T-helper 2 cell (primary cell): ENCODE measurements at places on chromosomes 7 and 10.
A peak's percentile ranks its signal among the peaks of the same experiment; 100 is the strongest.

DNA sequence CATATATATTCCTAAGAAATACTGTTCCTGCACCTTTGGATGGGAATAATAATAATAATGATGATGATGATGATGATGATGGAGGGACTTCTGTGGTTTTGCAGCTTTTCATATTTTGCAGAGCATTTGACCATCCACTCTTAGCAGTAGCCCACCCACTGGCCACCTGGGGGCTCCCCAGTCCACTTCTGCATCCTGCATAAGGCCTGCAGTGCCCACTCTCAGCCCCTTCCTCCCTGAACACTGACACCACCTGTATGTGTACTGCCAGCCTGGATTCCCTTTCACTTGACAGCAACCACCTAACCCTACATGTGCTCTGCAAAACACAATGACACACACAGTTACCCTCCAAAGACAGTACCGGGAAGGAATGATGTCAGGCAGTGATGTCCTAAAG lies 131.4 kb downstream of the ADAM12 start:
- DNase-seq = no peak

DNA sequence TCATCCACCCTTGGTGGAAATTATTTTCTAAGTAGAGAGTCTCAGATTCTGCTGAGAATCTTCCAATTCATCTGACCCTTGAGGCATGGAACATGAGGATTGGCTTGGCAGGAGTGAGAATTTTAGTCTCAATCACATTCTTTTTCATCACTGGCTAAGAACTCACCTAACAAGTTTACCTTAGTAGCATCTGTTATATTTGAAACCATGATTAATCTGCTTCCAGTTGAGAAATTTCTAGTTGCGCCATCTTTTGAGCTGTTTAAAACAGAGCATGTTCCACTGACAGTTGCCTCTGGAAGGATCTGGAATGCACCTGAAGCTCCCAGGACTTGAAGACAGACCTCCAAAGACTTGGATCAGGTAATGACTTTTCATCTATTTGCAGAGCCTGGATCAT lies at the start of gene LIPK:
TSS of gene LIPK (plus strand) at position 292 of the 400 bp plus-strand sequence. CDS start 18,295 bp downstream, outside the sequence.
- no peak for DNase-seq

- peak; percentile 81 for DNase-seq
Measured at GRCh38 chr7:55569797-55570196, 2.5 kb downstream of the VOPP1 start.

DNA sequence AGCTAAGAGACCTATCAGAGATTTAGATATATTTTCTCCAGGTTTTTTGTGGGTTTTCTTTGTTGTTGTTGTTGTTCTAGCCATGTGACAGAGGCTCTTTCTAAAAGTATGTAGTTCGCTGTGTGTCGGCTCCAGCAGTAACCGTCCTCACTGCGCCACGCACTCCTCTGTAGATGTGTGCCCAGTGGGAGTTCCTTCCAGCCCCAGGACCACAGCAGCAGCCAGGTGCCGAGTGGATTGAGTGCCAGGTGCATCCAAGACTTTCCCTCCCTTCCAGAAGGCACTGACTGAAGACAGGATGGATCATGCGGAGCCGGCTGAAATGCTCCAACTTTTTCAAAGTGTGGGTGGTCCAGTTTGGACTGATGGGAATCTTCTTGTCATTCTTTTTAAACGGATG lies 31.8 kb downstream of the WDR86 start:
- no peak for DNase-seq

- no peak for DNase-seq
Measured at GRCh38 chr10:117669122-117669521, 126.6 kb downstream of the EMX2 start.

GRCh38 chr7:134618756-134619530 lies 27.7 kb upstream of the BPGM start:
- DNase-seq = no peak

GRCh38 chr7:29287366-29287765 lies 92.8 kb downstream of the CHN2 start:
- DNase-seq = no peak

- no peak for DNase-seq
Measured at GRCh38 chr10:131905603-131906268, 4.9 kb downstream of the PPP2R2D start.

- no peak for DNase-seq
Measured at GRCh38 chr7:92614660-92615174, 24.5 kb upstream of the FAM133B start.

- DNase-seq = no peak
Measured at GRCh38 chr10:35707642-35708425, 65.7 kb upstream of the FZD8 start.

- DNase-seq = no peak
Measured at GRCh38 chr10:124299696-124300095, 119.0 kb downstream of the OAT start.

DNA sequence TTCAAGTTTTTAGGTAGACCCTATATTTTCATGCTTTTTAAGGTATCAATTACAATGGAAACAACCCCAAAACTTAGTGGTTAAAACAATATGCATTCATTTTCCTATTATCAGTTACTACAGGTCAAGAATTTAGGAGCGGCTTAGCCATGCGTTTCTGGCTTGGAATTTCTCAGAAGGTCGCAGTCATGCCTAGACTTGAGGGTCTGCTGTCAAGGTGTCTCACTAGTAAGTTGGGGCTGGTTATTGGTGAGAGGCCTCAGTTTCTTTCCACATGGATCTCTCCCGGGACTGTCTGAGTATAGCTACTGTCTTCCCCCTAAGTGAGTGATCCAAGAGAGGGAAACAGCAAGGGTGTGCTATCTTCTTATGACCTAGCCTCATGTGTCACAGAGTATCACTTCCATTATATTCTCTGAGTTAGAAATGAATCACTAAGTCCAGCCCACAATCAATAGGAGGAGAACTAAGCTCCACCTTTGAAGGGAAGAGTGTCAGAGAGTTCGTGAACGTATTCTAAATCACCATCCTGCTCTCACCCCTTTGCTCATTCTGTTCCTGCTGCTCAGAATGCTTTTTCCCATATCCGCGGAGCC lies 80.5 kb downstream of the RTKN2 start:
- peak; percentile 74 for DNase-seq

DNA sequence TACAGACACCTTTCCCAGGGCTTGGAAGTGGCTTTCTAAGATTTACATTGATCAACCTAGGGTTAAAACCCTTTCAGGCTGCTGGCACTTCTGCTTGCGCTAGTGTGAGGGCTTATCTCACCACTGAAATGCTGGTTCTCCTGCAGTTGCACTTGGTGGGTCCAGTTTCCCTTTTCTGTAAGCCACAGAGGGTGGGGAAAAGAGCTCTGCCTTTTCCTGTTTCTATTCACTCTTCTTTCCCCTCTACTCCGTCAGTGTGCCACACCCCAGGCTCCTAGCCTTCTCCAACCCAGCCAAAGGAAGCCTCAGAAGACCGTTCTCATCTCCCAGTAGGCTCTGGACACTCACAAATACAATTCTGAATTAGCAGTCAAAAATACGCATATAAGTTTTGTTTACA lies 19.0 kb upstream of the CAPZA2 start:
- DNase-seq = no peak

GRCh38 chr10:3749600-3749999 lies 35.4 kb downstream of the KLF6 start:
- DNase-seq = no peak

- DNase-seq = no peak
Measured at GRCh38 chr7:18553605-18554003, 58.1 kb downstream of the HDAC9 start.

DNA sequence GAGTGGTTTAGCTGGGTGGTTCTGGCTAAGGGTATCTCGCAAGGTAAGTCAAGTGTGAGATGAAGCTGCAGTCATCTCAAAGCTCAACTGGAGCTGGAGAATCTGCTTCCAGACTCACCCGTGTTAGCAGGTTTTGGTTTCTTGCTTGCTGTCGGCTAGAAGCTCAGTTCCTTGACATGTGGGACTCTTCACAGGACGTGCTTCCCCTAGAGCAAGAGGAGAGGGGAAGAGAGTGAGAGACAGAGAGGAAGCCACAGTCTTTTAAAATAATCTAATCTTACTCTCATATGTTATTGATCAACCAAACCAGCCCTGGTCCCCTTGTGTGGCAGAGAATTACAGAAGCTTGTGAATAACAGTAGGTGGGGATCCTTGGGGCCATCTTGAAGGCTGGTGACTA lies 199.5 kb downstream of the REEP3 start:
- DNase-seq = no peak

DNA sequence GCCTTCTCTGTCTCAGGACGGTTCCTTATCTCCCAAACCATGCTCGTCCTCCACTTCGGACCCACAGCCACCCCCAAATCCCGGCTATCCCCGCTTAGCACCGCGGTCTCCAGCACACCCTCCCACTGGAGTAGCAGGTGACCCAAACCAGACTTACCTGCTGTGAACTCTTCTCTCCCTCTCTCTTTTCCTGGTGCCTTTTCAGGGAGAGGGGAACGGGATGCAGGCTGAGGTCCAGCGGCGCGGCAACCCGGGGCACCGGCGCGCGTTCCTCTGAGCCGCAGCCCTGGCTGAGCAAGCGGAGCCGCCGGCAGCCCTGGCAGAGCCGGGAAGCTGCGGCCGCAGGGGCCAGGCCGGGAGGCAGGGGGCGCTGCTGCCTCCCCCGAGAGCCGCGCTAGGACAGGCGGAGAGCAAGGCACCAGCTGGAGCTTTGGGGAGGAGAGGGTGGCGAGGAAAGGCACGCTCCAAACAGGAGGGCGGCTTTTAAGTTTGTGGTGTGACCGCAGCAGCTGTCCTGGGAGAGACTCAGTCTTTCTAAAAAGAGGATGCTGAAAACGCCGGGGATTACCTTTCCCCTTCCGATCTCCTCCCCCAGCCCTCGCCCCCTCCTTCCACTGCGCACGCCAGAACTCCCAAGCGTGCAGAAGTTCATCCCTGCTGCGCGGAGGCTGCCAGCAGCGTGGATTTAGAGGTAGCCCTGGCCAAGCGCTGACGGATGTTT lies at the start of gene SEMA3D:
TSS of gene SEMA3D (minus strand) at position 536 of the 721 bp plus-strand sequence. CDS start 65,165 bp downstream, outside the sequence.
- no peak for DNase-seq

DNA sequence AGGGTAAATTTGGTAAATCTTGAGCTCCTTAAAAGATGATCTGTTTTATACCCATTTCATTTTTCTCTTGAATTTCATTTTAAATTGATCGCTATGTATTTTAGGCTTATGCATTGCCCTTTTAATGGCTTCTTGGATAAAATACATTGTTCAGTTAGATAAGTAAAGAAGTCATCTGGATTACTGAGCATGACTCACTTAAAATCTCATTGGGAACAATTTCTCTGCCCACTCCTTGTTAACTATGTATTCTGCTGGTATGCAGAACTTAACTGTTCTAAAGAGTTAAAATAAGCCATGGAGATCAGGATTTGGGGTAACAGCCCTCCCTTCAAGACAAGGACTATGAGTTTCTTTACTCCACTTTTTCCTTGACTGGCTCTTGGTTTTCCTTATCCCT lies 134.2 kb downstream of the SND1 start:
- DNase-seq = no peak

DNA sequence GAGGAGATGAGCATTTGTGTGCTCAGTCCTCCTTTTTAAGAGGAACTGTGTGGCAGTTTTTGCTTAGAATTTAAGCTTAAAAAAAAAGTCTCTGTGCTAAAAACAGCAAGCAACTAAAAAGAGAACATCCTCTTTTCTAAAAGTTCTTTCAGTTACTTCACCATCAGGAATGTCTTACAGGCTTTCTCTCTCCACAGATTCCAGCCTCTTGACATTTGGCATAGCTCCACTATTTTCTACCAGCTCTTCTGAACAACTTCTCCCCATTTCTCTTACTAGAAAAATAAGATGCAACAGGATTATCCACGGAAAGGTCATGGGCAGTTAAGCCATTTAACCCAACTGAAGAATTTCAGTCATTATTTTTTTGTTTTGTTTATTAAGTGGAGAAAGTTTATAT lies 13.2 kb downstream of the PCLO start:
- no peak for DNase-seq

- no peak for DNase-seq
Measured at GRCh38 chr10:69383558-69383957, 33.2 kb downstream of the TACR2 start.

- DNase-seq = no peak
Measured at GRCh38 chr7:129604713-129605437, 6.6 kb upstream of the NRF1 start.

- no peak for DNase-seq
Measured at GRCh38 chr7:24880886-24881285, 99.1 kb downstream of the OSBPL3 start.

DNA sequence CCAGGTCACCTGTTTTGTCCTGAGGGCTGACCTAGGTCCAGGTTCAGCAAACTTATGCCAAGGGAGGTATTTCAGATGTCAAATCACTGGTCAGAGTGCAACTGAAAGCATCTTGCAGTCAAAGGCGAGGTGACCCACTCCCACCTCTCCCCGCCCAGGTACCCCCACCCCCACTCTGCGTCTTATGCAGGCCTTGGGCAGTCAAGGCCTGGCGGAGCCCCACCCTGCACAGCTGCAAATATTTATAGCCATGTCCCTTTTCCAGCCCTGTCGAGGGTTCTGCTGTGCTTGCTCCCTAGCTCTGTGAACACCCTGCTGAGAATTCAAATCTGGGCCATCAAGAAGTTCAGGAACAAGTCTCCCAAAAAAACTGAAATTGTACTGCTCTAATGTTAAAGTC lies 40.6 kb upstream of the BMPR1A start:
- no peak for DNase-seq

DNA sequence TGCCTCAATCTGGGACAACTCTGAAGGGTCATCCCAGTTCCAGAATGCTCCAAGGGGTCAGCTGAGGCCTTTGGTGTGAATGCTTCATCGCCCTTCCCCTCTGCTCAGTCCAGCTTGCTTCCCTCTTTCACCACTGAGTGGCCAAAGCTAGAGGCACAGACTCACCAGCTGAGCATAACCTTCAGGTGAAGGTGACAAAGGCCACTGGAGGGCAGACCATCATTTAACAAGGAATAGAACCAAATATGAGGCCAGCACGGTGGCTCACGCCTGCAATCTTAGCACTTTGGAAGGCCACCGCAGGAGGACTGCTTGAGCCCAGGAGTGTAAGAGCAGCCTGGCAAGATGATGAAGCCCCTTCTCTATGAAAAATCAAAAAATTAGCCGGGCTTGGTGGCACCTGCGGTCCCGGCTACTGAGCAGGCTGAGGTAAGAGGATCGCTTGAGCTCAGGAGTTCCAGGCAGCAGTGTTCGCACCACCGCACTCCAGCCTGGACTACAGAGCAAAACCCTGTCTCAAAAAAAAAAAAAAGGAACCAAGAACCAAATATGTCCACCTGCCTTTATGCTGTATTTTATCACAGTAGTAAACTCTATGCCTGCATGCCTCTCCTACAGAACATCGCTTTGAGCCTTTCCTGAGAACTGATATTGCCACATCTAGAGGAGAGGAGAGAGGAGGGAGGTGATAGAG lies 13.4 kb downstream of the PRKAG2 start:
- no peak for DNase-seq

- DNase-seq = no peak
Measured at GRCh38 chr10:102657451-102657850, 13.2 kb downstream of the TRIM8 start.

- DNase-seq = no peak
Measured at GRCh38 chr10:83886871-83887270, 252.4 kb upstream of the GHITM start.
